ENCODE measurements at places on chromosomes 4 and X.

- DNase-seq: no peak
These were observed 68.7 kb downstream of the MEPE start for GRCh38 chr4:87901422-87901992.

DNA sequence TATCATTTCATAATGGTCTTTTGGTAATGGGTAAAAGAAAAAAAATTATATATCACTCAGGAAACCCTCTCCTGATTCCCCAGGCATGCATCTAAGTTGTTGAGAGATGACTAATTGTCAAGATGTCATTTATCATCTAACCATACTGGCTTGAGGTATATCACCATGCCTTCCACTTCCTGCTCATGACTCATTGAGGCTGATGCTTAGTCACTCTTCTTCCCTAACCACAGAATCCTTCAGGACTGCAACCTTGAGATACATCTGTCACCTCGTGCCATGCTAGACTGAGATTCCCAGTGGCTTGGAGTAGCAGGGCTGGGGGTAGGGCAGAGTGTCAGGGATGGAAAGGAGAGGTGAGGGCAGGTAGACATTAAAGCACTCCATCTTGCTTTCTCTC is 782.5 kb upstream of the INTU start:
- DNase-seq: no peak

- DNase-seq: no peak
These were observed 49.2 kb downstream of the CENPVL3 start for GRCh38 chrX:51569561-51569960.

- no peak for DNase-seq
These were observed 49.7 kb upstream of the KLHL8 start for GRCh38 chr4:87270144-87270543.

- DNase-seq: no peak
These were observed 27.1 kb upstream of the XK start for GRCh38 chrX:37658343-37659030.

GRCh38 chr4:147194114-147194513 is 248.4 kb upstream of the TTC29 start:
- DNase-seq: no peak
